ENCODE measurements at places on chromosomes 7 and 10. TPM values are rescaled to one million over a fixed set of nuclear protein-coding genes. Genes with fewer than 3 reads are reported as not detected.

CYP3A5 gene
- total RNA-seq: not detected

CYP2C18 gene
- total RNA-seq: not detected

PPP1R17 gene
- not detected for total RNA-seq

PTF1A gene
- not detected for total RNA-seq

SLC13A1 gene
- not detected for total RNA-seq

ZNF365 gene
- 0.86 TPM for total RNA-seq

NUTM2E gene
- total RNA-seq: not detected

LRRN3 gene
- total RNA-seq: 0.43 TPM

ZCCHC24 gene
- total RNA-seq: 30.3 TPM

ASB4 gene
- not detected for total RNA-seq

TBX20 gene
- total RNA-seq: not detected

PTPRZ1 gene
- not detected for total RNA-seq

AZGP1 gene
- total RNA-seq: not detected

OR2A5 gene
- not detected for total RNA-seq

DLD gene
- total RNA-seq: 80.1 TPM

CRYGN gene
- total RNA-seq: not detected

NCF1 gene
- not detected for total RNA-seq

TEX47 gene
- total RNA-seq: not detected

GTPBP4 gene
- total RNA-seq: 34.3 TPM

CHCHD1 gene
- total RNA-seq: 23.1 TPM

GIMAP7 gene
- not detected for total RNA-seq

CASP7 gene
- 22.7 TPM for total RNA-seq

NKX1-2 gene
- total RNA-seq: not detected

TMEM60 gene
- total RNA-seq: 9.9 TPM

DYNC1I1 gene
- 0.38 TPM for total RNA-seq

CEP55 gene
- 32.4 TPM for total RNA-seq

VSTM2A gene
- not detected for total RNA-seq
